DMS79 treated with DMSO at 0.1 percent for 48 hours (cell line): ENCODE measurements at places on chromosomes 1 and 21.

- DNase-seq = no peak
Observed at GRCh38 chr1:239761509-239761908, 330.2 kb upstream of the FMN2 start.

- no peak for DNase-seq
Observed at GRCh38 chr1:222140206-222140605, 398.3 kb upstream of the DUSP10 start.

- no peak for DNase-seq
Observed at GRCh38 chr1:233256191-233256590, 39.3 kb downstream of the PCNX2 start.

GRCh38 chr1:228396770-228397662 is 9.6 kb downstream of the TRIM11 start:
- no peak for DNase-seq

- DNase-seq = no peak
Observed at GRCh38 chr1:9905010-9905409, 5.1 kb downstream of the CTNNBIP1 start.

DNA sequence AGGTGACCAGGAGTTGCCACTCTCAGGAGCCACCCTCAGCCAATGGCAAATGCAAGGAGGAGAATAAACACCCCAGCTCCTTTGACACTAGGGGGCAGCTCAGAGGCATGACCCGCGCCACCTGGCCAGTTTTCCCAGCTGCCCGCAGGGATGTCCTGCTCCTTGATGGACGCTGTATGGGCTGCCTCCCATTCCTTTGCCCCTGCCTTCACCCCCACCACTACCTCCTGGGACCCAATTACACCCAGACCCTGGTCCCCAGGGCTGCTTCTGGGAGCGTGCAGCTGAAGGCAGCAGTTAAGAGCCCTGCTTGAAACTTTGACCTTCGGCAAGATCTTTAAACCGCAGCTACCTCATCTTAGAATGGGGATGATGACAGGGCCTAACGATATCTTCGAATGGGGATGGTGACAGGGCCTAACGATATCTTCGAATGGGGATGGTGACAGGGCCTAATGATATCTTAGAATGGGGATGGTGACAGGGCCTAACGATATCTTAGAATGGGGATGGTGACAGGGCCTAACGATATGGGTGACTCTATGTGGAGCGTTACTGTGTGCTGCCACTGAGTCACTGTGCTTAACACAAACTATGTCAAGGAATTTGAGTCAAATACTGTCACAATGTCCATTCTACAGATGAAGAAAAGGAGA is 163.0 kb upstream of the KAZN start:
- no peak for DNase-seq
